ENCODE measurements at places on chromosomes 6 and 20.

DNA sequence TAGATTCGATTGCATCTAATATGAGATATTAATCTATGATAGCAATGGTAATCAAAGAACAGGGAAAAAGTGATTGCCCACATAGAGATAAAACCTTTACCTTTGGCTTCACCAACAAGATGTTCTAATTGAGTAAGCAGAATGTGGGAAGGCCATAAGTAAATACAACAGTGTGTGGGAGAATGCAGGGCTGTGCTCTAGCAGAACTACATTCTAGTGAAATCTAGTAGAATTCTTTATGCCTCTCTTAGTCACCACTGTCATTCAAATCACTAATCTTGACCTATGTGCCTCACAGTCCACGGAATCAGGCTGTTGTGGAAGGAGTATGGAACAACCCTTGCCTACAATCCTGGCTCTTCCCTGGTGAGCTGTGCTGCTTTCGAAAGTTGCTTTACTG is 30.4 kb upstream of the MCM9 start:
- DNase-seq: no peak

GRCh38 chr6:16727996-16728395 is 33.3 kb downstream of the ATXN1 start:
- no peak for DNase-seq

DNA sequence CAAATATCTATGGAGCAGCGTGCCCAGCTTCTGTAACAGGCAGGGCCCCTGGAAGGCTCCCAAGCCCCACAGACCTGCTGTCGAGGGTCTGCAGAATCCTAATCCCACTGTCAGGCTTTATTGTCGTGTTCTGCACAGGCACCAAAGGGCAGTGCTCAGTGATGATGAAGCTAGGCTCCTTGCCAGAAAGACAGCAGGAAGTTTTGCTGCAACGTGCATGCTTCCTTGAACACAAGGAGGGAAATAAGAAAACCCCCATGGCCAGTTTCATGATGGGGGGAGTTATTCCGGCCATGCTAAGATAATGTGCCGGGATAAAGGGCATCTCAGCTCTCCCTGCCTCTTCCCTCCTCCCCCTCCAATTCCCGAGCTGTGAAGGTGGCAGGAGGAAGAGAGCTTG is 109.4 kb upstream of the KCNG1 start:
- DNase-seq: no peak

DNA sequence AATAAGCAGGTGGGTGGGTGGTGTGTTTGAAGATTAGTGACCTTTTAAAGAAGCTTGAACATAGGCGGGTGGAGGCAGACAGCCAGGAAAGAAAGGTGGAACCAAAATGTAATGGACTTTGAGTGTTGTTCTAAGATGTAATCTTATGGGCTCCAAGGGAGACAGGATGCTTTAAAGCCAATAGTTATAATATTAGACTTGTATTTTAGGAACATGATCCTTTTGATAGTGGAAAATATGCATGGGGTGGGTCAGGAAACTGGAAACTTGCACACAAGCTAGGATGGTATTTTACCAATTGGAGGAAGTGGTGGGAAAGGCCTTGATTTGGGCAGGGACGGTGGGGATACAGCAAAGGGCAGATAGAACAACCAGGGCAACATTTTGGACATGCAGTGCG is 151.8 kb upstream of the PDE7B start:
- no peak for DNase-seq

DNA sequence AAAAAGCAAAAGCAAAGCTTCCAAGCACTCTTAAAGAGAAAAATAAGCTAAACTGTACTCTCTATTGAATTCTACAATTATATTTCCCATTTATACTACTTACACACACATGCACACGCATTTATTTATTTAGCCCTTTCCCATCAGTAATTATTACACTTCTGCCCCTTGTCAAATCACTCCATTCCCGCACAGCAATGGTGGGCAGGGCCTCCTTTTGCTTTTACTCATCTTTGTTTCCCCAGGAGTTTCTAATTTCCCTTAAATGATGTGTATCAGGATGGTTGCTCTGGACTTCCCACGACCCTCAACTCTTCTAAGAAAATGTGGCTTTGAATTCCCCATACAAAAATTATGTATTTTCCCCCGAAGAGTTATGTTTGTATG is 19.9 kb downstream of the PXT1 start:
- no peak for DNase-seq

- no peak for DNase-seq
Observed at GRCh38 chr6:157188213-157188612, 135.1 kb downstream of the TMEM242 start.

GRCh38 chr6:32815996-32816395 is 806 bp downstream of the HLA-DOB start:
- no peak for DNase-seq

GRCh38 chr6:47057830-47058540 is 15.9 kb upstream of the ADGRF1 start:
- DNase-seq: no peak

- no peak for DNase-seq
Observed at GRCh38 chr6:125154118-125154760, 666 bp downstream of the TPD52L1 start.

- DNase-seq: no peak
Observed at GRCh38 chr6:75557068-75557467, 44.6 kb upstream of the SENP6 start.

DNA sequence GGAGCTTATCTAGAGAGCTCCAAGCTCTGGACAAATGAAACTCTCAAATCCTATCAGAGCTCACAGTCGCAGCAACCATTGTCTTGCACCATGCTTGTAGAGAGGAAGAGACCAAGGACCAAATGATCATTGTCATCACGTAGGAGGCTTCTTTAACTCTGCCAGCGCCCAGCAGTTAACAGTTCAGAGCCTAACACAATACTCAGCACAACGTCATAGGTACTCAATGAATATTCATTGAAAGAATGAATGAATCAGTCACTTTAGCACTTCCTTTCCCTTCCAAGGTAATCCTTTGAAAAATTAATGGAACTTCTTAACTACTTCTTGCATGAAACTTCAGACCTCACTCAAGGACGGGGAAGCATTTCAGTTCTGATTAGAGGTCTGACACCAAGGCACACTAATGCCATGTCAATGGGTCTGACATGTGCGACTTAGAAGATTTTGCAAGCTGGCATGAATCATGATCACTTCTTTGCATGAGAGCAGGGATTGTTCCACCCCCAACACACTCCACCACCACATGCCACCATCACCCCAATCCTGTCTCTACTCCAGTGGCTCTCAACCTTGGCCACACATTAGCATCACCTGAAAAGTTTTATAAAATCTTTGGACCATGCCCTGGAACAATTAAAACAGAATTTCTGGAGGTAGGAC is 45.1 kb downstream of the KHDC1L start:
- no peak for DNase-seq

DNA sequence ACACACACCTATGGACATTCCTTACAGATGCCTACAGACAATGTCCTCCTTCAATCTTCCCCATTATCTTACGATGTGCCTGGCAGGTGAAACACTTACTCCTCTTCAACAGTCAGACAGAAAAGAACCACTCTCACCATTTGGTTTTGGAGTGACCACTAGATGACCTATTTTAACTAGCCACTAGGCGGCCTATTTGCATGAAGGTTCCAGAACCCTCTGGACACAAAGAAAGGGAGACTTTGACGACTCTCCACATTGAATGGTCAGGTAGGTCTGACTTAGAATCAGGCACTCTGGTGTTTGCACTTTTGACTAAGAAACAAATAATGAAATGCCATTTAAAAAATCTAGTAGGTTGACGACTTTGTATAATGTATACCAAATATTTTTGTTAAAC is 42.0 kb downstream of the PNLDC1 start:
- DNase-seq: no peak

DNA sequence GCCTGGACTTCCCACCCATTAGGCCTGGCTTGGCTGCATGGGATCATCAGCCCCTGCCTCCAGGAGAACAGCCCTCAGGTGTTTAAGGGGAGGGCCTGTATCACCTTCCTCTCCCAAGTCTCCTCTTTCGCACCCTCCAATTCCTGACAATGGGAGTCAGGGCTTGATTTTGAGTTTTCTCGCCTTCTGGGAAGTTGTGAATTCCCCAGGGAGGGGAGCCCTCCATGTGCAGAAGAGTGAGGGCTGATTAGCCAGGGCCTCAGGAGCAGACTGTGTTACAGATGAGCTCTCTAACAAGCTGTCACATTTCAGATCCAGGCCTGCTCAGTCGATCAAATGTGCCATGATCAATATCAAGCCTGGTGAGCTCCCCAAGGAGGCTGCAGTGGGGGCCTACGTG is 42.4 kb downstream of the CNBD2 start:
- DNase-seq: no peak

GRCh38 chr6:113428702-113429101 is 428.4 kb upstream of the MARCKS start:
- no peak for DNase-seq
